Ascending aorta (tissue), 2 donors: ENCODE measurements at places on chromosomes 16 and 17.

GRCh38 chr16:337437-337836 lies 15.1 kb downstream of the AXIN1 start:
- no peak for DNase-seq

GRCh38 chr17:1473170-1473569 lies 17.1 kb upstream of the CRK start:
- no peak for DNase-seq

- no peak for DNase-seq
Observed at GRCh38 chr17:13135506-13135905, 117.7 kb upstream of the ELAC2 start.

GRCh38 chr16:64380751-64381150 lies 741.1 kb downstream of the CDH11 start:
- no peak for DNase-seq

- DNase-seq, result no peak
Observed at GRCh38 chr17:4542003-4542725, 13.0 kb downstream of the MYBBP1A start.

GRCh38 chr17:80860703-80861417 lies 130.8 kb upstream of the CHMP6 start:
- DNase-seq, result no peak

DNA sequence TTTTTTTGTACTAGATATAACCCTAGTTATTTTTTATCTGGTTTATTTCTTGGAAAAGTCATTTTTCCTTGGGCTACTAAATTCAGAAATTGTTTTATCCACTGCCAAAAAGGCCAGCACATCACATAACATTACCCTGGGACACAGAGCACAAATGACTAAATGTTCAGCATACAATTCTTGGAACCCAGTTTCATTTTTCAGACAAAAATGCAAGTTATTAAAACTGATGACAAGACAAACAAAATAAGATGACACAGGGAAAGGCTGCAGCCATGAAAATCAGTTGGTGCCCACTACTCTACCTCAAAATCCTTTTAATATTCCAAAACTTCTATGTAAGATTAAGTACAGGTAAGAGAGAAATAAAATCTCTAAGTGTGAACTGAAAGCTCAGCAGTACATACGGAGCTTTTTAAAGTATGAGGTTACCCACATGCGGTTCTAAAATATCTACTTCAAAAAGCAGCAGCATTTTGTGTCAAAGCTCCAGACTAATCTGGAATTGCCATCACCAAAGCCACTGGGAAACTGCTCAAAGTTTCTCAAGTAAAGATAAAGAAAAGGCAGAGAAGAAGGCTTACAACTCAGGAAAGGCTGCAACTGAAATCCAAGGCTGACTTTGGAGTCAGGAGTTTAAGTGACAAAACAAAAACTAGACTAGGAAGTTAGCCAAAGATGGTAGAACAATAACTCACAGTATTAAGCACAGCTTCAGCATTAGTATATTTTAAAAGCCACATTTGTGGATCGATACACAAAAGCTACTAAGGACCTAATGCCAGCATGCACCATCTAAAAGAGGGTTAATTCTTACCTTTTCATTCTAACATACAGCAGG lies 41.4 kb downstream of the AP1G1 start:
- no peak for DNase-seq

- no peak for DNase-seq
Observed at GRCh38 chr17:68141050-68141449, 105.5 kb downstream of the KPNA2 start.
